ENCODE measurements at places on chromosomes 4 and X.

- no peak for DNase-seq
Measured at GRCh38 chr4:2900741-2901140, 57.1 kb downstream of the ADD1 start.

- no peak for DNase-seq
Measured at GRCh38 chrX:106726485-106727437, at the start of gene RNF128. TSS of gene RNF128 (plus strand) at chrX:106726701. CDS start at chrX:106726914, 213 bp downstream.

DNA sequence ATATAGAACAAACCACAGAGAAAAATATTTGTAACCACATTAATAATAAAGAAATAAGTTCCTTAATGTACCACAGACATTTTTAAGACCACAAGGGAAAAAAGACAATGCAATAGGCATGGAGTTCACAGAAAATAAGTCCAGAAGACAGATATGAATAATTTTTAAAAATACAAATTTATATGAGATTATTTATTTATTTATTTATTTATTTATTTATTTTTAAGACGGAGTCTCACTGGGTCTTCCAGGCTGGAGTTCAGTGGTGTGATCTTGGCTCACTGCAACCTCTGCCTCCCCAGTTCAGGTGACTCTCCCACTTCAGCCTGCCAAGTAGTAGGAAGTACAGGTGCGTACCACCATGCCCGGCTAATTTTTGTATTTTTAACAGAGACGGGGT, 53.7 kb downstream of the THAP9 start:
- no peak for DNase-seq

- DNase-seq: no peak
Measured at GRCh38 chrX:25198253-25198652, 182.5 kb upstream of the ARX start.

DNA sequence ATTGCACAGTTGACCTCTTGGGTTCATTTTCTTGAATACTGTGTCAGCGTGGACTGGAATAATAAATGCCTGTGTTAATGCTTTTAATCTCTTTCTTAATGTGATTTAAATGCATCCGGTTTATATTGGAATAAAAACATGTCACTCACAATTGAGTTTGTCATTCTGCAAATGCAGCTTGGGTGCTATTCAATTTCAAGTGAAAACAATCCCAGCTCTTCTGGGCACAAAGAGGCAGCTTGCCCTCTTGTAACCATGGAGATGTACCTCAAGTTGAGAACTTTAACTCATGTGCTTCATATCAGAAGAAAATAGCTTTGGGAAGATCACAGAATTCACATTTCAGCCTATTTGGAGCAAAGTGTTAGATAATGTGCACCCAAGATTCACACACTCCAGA, 355.7 kb upstream of the GNPDA2 start:
- DNase-seq: no peak

DNA sequence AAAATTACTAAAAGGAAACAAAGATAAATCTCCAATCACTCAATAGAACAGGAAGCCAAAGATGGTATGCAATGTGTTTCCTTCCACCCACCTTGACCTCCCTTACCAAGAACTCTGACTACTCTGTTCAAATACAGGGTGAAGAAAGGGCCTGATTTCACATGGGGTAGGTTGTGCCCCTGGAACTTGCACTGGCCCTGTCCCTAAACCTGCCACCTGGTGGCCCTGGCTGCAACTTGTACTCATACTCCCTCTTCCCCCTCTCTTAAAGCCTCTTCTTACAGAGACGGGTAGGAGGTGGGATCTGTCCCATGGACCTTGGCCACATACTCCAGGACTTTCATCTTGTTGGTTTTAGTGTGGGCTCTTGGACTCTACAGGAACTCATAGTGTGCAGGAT, 17.3 kb upstream of the TMEM185A start:
- no peak for DNase-seq

GRCh38 chr4:15144967-15145295, 142.7 kb downstream of the CPEB2 start:
- no peak for DNase-seq

- no peak for DNase-seq
Measured at GRCh38 chr4:38413524-38414341, 250.3 kb upstream of the KLF3 start.

All from AG04449 (cell line).